Stimulated activated CD4-positive, alpha-beta T cell treated with anti-CD3 and anti-CD28 coated beads, Interleukin-15, amount 100 ng/mL, for 24 hours (primary cell): ENCODE measurements at places on chromosomes 1 and 21.

- peak; percentile 81 for DNase-seq
Measured at GRCh38 chr1:109277434-109278204, 5.3 kb downstream of the PSRC1 start.

DNA sequence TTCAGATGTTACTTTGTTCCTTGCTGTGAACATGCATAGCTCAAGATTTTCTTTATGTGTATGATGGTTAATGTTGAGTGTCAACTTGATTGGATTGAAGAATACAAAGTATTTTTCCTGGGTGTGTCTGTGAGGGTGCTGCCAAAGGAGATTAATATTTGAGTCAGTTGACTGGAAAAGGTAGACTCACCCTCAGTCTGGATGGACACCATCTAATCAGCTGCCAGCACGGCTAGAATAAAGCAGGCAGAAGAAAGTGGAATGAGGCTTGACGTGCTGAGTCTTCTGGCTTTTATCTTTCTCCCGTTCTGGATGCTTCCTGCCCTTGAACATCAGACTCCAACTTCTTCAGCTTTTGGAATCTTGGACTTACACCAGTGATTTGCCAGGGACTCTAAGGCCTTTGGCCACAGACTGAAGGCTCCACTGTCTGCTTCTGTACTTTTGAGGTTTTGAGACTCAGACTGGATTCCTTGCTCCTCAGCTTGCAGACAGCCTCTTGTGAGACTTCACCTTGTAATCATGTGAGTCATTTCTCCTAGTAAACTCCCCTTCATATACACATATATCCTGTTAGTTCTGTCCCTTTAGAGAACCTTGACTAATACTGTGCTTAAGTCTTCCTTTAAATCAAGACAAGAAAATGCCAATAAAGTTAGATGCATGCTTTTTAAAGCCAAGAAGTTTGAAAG is 626.6 kb downstream of the KCNT2 start:
- DNase-seq = no peak

- no peak for DNase-seq
Measured at GRCh38 chr1:167137332-167137781, 43.5 kb downstream of the STYXL2 start.

DNA sequence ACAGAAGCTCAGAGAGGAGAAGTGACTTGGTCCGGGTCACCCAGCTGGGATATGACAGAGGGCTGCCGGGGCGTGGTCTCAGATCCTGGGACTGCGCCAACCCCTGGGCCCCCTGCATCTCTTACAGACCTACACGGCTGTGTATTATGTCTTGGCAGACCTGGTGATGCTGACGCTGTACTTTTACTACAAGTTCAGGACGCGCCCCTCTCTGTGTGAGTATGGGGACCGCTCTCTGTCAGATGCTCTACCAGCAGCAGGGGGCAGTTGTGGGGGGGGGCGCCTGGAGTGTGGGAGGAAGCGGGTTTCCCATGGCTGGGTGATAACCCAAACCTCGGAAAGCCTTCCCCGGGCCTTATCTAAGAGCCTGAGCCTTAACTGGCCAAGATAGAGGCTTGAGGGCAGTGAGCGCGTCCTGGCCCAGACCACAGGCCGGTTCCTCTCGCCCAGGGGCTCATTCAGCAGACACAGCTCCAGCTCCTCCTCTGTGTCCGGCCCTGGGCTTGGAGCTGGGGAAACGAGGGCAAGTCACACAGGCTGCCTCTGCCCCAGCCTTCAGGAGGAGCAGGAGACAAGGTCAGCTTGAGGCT is 13.3 kb downstream of the SLC66A1 start:
- DNase-seq = no peak

DNA sequence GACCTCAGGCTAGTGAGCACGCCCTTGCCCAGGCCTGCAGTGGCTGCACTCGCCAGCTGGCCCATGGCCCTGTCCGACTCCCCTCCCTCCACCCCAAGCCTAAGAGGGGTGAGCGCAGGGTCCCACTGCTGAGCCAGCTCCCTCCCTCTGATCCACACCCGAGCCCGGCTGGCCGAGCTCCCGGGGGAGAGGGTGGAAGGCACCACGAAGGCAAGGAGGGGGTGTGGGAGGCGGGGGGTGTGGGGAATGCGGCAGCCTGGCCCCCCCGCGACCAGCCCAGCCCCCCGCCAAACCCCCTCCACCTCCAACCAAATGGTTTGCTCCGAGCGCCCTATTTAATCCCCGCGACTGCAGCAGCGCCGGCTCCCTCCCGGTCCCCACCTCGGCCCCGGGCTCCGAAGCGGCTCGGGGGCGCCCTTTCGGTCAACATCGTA is at the start of gene CADM3:
Gene CADM3, plus strand, starts transcription at position 362 of the 434 bp plus-strand sequence. CDS start 151 bp downstream, outside the sequence.
- DNase-seq = no peak

DNA sequence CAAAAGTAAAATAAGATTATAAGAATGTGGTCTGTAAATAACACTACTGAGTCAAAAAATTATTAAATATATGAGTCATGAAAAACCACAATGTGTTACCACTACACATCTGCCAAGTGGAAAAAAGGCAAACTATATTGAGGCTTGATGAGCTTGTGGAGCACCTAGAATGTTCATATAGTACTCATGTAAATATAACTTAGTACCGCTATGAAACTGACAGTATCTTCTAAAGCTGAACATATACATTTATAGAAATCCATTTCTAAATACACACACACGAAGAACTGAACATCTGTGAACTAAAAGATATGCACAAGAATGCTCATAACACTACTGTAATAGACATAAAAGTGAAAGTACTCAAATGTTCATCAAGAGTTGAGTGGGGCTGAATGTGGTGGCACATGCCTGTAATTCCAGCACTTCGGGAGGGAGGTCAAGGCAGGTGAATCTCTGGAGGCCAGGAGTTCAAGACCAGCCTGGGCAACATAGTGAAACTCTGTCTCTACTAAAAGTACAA is 18.5 kb upstream of the GBP3 start:
- peak; percentile 40 for DNase-seq

GRCh38 chr1:60581455-60582220 is 500.7 kb upstream of the NFIA start:
- DNase-seq = no peak

- DNase-seq = no peak
Measured at GRCh38 chr1:24142546-24143534, at the start of gene IL22RA1. Gene IL22RA1, minus strand, starts transcription at chr1:24143140. Its CDS starts 58 bp downstream, at chr1:24143082.

DNA sequence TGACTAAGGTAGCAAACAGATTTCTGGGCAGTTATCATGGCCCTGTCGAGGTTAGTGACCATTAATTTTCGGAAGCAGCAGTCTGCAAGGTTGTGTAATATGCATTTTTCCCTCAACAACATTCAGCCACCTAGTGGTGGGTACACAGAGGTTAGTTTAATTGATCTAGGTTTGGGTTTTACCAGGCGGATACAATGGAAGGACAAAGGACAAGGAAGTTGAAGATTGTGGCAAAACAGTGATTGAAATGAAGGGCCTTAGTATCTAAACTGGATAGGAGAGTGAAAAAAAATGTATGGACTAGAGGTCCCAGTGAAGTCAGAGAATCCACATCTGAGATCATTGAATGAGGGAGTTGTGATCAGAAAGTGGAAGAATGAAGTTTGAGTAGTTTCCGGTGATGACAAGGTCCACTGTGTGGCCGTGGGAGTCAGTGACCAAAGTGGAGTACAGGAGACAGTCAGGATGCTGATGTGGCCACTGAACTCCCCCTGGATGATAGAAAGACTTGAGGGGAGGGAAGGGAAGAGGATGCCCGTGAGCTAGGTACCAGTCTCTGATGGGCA is 2.8 kb downstream of the ARMH1 start:
- no peak for DNase-seq

GRCh38 chr1:232596666-232597303 is 33.1 kb downstream of the SIPA1L2 start:
- DNase-seq = no peak

DNA sequence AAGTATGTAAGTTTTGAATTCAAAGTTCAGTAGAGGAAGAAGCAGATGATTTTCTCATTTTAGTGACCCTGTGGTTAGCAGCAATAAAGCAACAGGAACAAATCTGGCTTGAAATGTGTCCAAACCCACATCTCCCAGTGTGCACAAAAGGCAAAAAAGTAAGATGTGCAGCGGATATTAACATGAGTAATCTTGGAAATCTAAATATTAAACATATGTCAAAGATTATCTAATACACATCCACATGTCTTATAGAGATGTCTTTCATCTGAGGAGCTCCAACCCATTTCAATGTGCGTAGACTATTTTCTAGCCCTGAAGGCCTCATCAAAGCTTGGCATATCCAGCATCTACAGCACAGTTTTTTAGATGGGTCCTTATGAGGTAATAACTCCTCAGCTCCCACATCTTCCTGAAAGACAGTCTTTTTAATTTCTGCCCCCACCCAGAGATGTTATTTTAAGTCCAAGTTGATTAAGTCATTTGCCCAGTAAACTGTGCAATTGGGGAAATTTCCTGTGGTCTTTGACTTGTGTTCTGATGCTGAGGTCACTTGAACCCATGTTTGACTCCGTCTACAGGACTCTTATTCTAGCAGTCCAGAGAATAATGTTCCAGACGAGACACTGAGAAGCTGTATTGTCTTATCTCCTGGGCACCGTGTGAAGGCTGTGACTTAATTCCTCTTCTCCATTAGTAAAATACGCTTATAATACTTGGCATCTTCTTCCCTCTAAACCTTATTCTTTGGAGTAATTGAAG is 73.7 kb downstream of the LMO4 start:
- no peak for DNase-seq

DNA sequence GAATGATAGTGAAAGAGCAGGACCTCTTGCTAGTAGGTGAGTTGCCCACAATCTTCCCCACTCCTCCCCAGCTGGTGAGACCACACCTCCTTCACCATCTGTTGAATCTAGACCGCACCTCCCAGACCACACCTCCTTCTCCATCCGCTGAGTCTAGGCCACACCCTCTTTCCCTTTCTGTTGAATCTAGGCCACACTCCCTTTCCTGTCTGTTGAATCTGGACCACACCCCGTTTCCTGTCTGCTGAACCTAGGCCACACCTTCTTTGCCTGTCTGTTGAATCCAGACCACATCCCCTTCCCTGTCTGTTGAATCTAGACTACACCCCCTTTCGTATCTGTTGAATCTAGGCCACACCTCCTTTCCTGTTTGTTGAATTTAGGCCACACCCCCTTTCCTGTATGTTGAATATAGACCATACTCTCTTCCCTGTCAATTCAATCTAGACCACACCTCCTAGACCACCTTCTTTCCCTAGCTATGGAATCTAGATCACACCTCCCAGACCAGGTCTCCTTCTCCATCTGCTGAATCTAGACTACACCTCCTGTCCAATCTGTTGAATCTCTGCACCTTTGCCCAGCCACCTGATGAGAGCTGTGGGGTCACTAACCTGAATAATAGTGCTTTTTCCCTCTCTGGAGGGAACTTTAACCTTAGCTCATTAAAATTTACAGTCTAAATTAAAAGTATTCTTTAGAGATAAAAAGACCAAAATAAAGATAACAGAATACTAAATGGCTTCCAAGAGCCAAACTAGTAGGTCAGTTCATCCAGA is 116.3 kb downstream of the DAB1 start:
- peak; percentile 39 for DNase-seq

GRCh38 chr1:241459186-241459802 is 60.3 kb downstream of the FH start:
- no peak for DNase-seq

DNA sequence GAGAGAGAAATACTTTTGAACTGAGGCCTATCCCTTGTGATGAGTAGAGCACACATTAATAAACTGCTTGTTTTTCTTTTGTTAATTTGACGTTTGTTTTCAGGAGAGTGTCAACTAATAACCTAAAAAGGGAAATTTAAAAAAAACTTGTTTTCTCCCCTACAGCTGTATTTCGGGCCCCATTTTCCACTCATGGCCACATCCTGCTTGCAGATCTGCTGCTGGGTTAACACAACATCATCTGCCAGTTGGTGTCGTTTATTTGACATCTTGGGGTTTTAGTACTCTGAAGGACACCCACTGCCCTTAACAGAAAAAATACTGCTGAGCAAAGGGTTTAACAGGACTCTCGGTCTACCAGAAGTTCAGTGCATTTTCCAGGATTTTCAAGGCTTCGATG is 848 bp upstream of the PYHIN1 start:
- peak; percentile 47 for DNase-seq

- no peak for DNase-seq
Measured at GRCh38 chr1:169634877-169635276, 5.0 kb upstream of the SELP start.

DNA sequence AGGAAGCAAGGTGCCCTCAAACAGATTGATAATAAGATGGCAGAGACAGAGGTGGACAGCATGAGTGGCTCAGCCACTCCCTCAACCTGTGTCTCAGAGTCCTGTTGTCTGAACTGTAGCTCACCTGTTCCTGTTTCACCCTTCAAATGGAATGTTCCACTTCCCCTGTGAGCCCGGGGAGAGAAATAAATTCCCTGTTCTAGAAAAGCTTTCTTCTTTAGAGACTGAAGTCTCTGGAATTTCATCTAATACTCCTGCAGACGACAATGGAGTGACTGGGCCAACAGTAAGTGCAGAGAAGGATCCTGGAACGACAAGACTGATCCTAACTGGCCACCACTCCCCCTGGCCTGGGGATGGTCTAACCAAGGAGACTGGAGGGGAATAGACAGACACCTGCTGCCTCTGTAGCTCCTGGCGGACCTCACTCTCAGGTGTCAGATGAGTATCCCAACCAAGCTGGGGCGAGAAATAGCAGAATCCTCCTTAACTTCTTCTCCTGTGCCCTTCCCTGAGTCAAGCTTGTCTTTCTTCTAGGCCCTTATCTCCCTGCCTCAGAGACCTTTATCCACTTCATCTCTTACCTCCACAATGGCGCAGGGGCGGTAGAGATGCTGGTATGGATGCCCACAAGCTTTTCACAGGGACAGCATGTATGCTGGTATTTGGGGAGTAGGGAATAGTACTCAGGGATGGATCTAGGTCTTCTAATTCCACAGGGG is 45.4 kb downstream of the PLEKHA6 start:
- DNase-seq = no peak

GRCh38 chr1:111441573-111442192 is 7.4 kb downstream of the WDR77 start:
- DNase-seq = peak; percentile 68

- DNase-seq = no peak
Measured at GRCh38 chr1:86416343-86416742, 7.6 kb upstream of the CLCA2 start.

GRCh38 chr1:206655471-206655882 is 20.1 kb downstream of the DYRK3 start:
- DNase-seq = no peak

- DNase-seq = no peak
Measured at GRCh38 chr1:16286122-16286521, 49.1 kb upstream of the CPLANE2 start.

DNA sequence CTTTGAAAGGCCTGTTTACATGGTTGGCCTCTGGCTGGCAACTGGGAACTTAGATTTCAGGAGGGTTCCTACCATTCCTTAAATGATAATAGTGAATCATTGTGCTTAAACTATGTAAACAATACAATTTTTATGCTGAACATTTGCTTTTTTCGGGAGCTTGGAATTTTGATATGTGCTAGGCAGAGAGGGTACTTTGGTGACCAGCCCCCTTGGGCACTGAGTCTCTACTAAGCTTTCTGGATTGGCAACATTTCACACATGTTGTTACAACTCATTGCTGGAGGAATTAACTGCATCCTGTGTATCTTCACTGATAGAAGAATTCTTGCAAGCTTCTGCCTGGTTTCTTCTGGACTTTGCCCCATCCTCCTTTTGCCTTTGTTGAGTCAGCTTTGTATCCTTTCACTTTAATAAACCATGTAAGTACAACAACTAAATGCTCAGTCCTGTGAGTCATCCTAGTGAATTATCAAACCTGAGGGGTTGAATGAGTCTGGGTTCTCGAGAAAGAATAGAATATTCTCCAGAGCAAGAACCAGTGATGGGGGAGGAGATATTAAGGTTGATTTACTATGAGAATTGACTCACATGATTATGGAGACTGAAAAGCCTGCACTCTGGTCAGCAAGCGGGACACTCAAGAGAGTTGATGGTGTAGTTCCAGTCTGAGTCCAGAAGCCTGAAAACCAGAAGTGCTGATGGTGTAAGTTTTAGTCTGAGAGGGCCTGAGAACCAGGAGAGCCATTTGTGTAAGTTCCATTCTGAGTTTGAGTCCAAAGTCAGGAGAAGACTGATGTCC is 3.1 kb upstream of the SLC16A4 start:
- DNase-seq = no peak
